H7 (cell line): ENCODE measurements at places on chromosomes 5 and 9.

DNA sequence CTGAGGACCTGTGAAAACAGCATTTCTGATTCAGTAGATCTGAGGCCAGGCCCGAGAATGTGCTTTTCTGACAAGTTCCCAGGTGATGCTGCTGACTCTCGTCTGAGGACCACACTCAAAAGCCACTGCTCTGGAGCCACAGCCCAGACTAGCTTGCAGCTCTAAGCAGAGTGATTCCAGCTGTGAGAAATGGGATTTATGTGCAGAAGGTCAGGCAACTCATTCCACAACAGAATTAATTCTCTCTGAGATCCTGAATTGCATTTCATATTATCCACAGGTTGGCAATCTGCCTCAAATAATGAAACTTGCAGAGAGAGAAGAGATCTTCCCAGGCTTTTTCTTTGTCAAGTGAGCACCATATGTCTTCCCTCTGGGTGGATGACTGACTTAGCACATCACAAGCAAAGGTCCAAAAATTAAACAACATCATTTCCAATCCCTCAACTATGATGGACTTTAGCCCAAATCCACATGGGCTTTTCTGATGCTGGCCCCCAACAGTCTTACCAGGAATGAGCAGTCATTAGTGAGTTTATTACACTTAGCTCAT lies 140.2 kb downstream of the ALDH1A1 start:
- DNase-seq = no peak

DNA sequence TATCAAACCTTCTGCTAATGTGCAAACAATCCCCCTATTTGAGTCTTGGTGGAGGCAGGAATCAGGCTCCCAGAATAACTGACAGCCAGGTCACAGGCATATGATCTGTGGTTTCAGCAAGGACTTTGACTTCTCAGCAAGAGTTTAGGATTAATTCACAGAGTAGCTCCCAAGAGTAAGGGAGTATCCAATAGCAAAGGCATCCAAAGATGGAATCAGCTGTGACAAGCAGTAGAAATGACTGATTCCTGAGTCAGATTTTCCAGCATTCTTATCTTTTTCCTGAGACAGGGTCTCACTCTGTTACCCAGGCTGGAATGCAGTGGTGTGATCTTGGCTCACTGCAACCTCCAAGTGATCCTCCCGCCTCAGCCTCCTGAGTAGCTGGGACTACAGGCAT lies 108.3 kb downstream of the EPB41L4A start:
- no peak for DNase-seq

DNA sequence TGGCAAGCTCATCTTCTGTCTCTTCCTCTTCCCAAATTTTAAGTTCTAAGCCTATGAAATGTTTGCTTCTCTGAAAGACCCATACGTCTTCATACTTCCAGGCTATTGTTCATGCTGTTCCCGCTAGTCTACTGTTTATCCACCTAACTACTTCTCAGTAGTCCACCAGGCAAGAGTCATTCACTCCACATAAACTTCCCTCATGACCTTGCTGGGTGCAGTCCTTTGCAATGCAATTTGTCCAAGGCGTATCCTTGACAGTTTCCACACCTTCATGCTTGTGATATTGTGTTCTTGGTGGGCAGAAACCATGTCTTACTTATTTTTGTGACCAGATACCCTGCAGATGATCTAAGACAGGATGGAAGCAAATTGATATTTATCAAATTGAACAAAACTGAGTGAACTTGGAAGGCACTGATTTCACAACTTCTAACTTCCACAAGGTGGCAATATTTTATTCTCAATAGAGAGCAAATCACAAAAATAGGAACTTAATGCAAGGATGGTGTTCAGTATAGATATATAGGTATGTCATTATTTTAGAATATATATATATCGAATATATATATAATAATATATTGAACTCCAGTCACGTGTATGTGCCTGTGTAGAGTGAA lies 30.3 kb downstream of the TYRP1 start:
- DNase-seq = no peak

DNA sequence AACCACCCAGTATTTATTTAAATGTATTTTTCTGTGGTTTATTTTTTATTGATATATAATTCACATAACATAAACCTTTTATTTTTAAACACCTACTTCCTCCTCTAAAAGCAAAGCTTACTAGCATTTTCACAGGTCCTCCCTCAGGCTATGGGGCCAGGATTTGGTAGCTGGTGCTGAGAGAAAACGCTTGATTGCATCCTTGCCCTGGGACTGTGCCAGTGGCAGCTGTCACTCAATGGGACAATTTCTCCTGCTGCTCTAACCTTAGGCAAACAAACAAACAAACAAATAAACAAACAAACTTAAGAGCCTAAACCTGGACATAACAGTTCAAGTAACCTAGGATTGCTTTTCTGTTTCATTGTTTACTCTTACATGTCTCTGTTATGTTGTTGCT lies 102.7 kb downstream of the FOCAD start:
- DNase-seq = no peak

GRCh38 chr5:174733836-174734235 lies 9.5 kb downstream of the MSX2 start:
- DNase-seq = no peak

- peak; percentile 44 for DNase-seq
Measured at GRCh38 chr5:149381261-149381985, 2.3 kb upstream of the IL17B start.
